Breast epithelium (tissue), 4 donors: ENCODE measurements at places on chromosomes 2 and 18.

- DNase-seq: peak; percentile 77
Measured at GRCh38 chr2:46471-47345, at the start of gene FAM110C. TSS of gene FAM110C (minus strand) at chr2:46505. CDS start at chr2:46385, 120 bp downstream.

GRCh38 chr2:26970928-26971627 lies 641 bp downstream of the MAPRE3 start:
- DNase-seq: no peak

DNA sequence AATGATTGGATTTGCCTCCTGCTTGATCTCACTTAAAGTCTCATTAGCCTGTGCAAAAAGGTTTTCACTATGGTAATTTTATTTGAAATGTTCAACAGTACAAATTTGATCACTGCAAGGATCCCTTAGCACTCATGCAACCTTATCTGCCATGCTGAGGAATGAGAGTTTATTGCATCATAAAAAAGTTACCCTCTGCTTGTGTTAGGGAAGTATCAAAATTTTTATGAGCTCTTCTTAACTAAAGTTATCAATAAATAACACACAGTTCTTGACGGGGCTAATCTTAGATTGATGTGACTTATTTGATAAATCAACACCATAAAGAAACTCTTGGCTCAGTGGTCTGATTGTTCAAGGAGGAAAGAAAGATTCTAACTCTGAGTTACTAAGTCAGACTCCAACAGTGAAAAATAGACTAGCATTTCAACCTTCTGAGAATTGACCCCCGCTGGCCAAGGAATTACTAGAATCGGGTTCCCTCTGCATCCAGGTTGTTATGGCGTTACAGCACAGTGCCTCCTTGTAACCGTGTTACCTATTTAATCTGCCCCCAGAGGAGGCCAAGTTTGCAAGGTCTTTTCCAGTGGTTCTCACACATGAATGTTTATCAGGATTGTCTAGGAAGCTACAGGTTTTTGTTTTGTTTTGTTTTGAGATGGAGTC lies 259.7 kb downstream of the CDCA7 start:
- DNase-seq: no peak

- no peak for DNase-seq
Measured at GRCh38 chr2:191824398-191824797, 22.5 kb downstream of the CAVIN2 start.

DNA sequence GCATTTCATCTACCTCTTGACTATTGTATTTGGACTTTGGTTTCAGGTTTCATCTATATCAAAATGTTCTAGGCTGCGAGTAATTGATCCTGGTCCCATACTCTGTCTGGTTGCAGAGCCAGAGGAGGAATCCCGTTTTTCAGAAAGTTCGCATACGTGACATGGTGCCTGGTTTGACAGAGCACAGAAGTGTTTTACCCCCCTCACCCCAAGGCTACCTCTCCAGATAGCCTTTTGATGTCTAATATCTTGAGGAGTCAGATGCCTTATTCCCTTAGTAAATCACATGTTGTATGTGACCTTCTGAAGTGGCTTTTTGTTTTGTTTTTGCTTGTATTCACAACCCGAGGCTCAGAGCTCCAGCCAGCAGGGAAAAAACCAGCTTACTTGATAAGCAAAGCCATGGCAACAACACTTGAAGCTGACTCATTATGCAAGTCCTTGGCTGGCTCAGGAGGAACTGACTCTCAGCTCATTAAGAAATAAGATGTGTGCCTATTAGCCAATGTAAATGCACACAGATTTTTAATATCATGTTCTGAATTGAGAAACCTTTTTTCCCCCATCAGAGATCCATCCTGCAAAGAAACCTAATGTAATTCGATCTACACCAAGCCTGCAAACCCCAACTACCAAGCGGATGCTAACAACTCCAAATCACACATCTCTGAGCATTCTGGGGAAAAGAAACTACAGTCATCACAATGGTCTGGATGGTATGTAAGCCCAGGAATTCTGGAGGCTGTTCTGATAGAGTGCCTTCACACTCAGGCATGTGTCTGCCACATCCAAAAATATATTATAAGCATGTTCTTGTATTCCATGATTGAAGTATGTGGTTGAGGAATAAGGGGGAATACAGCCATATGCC lies 41.4 kb downstream of the OXER1 start:
- peak; percentile 23 for DNase-seq

DNA sequence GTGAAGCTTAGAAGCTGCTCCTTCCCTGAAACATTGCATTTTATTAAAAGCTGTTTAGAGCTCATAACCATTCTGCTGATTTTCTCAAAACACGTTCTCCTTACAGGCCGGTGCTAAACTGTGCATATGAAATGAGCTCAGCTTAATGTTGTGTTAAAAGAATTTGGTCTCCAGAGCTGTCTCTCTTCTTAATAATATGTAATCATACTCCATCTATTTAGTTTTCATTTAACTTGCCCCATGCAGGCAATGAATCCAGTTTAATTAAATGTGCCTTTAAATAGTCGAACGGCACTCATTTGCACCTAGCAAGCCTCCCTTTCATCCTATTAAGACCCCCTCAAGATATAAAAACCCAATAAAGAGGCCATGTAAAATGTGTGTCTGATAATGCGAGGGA lies 76.3 kb downstream of the HNMT start:
- DNase-seq: no peak

DNA sequence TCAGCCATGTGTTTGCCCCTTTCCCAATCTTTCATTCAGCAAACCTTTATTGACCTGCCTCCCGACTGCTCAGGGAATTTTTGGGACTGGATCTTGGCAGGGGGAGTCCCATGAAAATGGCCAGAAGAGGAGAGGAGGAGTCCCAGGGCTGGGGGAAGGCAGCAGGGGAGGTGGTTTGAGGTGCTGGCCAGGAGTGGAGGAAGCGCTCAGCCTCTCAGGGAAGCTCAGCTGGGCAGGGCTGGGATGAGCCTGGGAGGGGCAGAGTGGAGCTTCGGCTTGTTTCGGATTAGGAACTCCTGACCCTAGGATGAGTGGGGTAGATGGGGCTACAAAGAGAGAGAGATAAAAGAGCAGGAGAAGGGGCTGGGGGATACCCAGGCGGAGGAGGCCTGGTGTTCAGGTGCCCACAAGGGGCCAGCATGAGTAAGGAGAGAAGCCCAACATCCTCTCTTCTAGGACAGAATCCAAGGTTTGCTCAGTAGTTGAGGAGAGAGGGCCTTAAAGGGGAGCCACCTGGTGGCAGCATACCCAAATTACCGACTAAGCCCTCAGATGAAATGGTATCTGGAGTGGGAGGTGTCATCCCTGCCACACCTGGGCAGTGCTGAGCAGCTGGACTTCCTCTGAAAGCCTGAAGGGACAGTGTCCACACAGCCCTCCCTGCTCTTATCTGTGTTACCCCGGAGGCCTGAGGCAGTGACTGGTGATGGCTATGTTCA lies 91.1 kb downstream of the INHBB start:
- DNase-seq: no peak
